ENCODE measurements at places on chromosomes 12 and 14.

DNA sequence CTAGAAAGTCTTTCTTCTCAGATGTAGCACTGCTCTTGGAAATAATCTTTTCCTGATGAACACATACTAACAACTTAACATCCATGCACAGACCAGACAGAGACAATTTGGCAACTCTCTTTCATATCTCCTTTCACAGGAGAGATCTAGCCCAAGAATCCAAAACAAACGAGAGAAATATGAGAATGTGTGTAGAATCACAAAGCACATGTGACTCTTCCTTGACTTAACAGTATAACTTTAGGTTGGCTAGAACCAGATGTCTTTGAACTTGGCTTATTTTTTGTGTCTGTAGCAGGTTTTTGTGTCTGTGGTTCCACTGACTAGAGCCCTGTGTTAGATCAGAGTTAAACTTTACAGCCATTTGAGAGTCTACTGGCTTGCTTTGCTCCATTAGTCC is 114.2 kb downstream of the STXBP6 start:
- DNase-seq, result no peak

GRCh38 chr12:51246254-51246853 is 7.7 kb downstream of the DAZAP2 start:
- DNase-seq, result no peak

- DNase-seq, result peak; percentile 68
These were observed 1.1 kb upstream of the ARG2 start for GRCh38 chr14:67618617-67619063.

DNA sequence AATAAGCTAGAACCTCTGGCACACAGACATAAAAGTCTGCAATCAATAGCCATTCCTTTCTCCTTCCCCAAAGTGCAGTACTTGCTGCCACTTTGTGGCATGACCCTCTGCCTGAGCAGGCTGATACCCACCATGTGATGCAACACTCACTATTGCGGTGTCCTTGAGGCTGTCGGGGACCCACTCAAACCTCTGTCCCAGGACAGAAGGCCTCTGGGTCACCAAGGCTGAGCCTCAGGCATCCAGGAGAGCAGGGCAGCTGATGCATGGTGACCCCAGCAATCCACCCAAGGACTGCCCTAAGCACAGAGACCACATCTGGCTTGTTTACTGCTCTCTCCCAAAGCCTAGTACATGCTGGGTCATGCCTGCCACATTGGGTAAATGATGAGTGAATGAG is 114.2 kb downstream of the DPF3 start:
- DNase-seq, result no peak

DNA sequence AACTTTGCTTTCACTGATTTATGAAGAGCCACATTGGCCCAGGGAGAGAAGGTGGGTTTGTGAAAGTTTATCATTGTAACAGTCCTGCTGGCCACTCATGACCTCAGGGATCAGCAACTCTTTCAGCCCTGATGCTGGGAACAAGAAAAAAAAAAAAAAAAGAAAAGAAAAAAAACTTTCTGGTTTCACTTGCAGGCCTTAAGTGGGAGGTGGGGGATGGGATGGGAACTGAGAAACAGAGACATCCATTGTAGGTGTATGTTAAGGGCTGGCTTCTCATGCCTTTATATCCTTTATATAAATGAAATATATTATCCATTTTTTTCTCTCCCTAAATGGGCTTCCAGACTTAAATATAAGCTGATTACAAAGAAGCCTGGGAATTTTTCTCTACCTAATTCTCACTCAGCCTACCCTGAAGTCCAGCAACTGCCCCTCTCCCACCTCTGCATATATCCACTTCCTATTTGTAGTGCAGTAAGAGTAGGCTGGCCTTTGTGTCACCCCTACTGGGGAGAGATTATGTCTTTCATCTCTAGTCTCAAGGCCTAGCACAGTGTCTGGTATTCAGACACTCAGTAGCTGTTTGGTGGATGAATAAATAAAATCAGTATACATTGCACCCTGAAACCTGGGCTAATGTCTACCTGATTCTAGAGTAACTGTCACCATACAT is 187.1 kb downstream of the KICS2 start:
- DNase-seq, result no peak

GRCh38 chr12:111398530-111398929 is 7.2 kb upstream of the SH2B3 start:
- DNase-seq, result no peak

DNA sequence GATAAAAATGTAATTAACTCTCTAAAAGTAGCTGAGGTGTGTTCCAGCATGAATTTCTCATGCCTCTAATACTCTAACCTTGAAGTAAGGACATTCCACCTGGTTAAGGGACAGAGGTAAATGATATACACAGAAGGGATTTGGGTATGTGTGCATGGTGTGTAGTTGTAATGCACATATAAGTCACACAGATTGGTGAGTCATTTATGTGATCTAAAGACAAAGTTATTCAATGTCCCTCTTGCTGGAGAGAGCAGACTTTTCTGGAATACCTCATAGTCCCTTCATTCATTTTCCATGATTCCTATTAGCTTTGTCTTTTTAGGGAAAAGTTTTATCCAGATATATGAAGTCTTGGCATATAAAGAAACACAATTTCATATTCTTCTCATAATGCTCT is 234.9 kb downstream of the SNAPC1 start:
- DNase-seq, result no peak

DNA sequence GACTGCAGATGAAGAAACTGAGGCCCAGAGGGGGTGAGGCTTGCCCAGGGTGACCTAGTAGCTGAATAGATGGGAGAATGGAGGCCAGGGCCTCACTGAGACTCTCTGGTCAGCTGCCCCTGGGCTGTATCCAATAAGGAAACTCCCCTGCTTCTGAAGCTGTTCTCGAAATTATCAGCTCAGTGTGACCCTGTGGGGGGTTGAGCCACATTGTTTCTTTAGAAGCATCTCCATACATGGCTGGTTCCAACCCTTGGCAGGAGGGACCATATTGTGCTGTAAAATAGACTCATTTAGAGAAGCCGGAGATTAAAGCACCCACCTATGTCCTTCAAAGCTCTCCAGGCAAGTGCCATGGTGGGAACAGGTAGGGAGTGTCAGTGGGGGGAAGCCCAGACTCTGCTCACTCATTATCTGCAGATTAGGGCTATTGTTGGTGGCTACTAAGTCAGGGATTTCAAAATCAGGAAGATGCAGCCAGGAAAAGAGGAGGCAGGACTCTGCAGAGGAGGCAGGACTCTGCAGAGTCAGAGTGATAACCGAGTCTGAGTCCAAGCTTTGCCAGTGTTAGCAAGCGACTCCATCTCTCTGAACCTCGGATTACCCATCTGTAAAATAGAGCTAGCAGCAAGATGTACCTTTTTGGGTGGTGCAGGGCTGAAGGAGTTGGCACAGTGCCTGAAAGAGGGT is 3.5 kb downstream of the SERPINA5 start:
- DNase-seq, result no peak

- no peak for DNase-seq
These were observed 12.5 kb downstream of the SYT10 start for GRCh38 chr12:33427071-33427470.

DNA sequence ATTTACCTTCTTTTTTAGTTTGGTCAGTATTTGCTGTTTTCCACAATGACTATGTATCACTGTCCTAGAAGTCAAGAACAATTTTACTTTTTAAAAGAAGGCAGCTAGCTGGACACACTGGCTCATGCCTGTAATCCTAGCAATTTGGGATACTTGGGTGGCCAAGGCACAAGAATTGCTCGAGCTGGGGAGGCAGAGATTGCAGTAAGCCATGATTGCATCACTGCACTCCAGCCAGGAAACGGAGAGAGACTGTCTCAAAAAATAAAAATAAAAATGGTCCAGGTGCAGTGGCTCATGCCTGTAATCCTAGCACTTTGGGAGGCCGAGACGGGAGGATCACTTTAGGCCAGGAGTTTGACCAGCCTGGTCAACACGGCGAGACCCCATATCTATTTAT is 28.3 kb downstream of the MDM1 start:
- DNase-seq, result no peak

DNA sequence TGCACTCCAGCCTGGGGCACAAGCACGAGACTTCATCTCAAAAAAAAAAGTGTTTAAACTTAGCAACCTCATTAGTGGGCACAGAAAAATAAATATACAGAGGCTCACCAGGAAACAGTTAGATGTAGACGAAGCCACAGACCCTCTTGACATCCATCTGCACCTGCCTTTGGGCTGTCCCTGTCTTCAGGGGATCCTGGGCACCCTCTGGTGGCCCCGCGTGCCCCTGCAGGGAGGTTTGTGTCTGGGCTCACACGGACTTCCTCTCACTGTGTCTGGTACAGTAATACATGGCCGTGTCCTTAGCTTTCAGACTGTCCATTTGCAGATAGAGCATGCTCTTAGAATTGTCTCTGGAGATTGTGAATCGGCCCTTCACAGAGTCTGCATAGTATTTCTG is 916.5 kb downstream of the TMEM121 start:
- no peak for DNase-seq

DNA sequence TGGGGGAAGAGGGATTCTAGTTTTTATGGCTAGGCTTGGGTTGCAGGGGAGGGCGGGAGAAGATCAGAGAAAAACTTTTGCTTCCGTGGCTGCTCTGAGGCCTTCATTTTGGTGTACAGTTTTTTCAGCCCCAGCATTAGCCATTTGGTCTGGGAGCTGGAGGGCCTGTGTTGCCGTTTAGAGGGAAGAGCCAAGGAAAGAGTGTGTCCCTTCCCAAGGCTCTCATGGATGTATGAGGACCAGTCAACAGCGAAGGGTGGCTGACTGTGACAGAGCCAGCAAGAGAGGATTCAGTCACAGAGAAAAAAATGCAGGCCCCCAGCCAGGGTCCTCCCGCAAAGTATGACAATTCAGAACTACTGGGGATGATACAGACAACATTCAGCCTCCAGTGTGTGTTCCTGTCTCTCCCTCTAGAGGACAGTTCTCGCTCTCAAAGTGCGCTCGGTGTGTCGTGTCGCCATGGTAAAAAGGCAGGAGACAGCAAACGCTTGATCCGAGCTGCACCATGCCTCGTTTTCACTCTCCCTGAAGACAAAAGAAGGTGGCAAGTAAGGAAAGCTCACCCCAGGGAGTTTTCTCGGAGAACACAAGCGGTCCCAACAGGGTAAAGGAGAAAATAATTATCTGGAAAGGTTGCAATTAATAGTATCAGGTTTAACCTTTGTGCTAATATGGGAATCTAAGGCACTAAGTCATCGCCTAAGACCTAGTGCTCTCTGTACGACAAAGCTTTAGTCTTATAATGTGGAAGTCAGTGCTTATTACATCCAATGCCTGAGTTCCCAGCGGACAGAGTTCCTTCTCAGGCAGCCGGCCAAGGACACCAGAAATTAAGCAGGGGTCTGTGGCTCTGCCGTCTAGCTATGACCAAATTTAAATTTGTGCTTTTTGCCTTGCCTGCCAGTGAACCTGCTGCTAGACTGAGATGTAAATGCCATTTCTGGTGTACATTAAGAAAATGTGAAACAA is 157.3 kb upstream of the PLXNC1 start:
- DNase-seq, result no peak

DNA sequence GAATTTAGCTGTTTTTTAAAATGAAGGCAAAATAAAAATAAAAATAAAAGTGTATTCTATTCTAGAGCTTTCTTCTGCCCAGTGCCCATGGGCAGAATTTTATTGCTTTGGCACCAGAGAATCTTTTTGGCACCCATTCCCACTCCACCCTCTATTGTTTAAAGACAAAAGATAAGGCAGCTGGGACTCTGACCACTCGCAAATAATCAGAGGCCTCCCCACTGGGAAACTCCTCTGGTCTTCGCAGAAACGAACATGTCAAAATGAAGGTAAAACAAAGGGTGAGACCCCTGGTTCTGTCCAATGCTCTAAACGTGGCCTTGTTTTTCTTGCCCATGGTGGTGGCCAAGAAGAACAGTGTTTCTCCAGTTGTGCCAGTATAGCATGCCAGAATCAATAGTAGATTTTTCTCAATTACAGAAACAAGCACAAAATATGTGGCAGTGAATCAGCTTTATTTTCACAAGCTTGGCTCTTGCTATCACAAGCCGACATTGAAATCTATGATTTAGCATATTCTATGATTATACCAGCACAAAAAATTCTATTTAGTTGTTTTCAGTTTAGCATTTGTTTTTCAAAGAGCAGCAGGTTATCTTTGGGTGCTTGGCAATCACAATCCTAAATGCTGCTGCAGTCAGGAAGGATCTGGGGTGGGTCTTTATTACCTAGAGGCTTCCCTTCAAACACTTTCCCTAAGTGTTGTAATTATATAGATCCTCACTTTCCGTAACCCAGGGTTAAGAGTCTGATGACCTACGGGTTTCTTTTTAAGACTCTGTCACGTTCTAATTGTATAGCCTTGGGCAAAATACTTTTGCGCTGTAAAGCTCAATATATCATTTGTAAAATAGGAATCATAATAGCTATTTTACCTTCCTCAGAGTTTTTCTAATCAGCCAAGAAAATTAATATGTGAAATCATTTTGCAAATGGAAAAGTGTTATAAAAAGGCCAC is 50.5 kb downstream of the KITLG start:
- DNase-seq, result no peak

DNA sequence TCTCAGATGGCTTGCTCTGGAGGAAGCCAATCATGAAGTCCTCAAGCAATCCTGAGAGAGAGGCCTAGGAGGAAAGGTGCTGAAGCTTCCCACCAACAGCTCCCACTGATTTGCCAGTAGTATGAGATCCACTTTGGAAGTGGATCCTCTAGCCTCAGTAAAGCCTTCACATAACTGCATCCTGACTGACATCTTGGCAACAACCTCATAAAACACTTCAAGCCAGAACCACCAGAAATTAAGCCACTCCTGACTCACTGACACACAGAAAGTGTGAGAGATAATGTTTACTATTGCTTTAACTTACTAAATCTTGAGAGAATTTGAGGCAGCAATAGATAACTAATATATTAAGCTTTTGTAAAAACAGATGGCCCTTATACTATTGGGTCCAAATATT is 11.7 kb upstream of the TMX1 start:
- DNase-seq, result no peak

GRCh38 chr14:51014086-51014485 is 69.8 kb upstream of the PYGL start:
- no peak for DNase-seq

GRCh38 chr12:49687941-49688340 is 19.3 kb downstream of the FMNL3 start:
- DNase-seq, result no peak

DNA sequence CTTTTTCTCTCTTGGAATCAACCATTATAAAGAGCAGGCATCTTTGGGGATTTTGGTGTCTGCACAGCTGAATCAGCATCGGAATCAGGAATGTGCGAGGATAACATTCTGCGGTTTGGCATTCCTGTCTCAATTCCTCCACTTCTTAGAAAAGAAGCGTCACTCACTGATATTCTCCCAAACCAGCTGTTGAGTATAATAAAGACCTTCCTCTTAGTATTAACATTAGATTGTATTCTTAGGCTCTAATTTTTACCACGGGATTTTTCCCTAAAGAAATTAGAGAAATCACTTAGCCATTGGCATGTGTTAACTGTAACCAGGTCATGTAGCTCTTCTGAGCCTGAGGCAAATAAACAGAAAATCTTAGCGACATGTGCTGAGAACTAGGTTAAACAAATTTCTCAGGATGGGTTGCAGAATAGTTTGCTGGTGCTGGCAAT is 128.7 kb downstream of the TMX1 start:
- no peak for DNase-seq
